ENCODE measurements at places on chromosomes 2 and 18. TPM values are rescaled to one million over a fixed set of nuclear protein-coding genes. Genes with fewer than 3 reads are reported as not detected.

DNA sequence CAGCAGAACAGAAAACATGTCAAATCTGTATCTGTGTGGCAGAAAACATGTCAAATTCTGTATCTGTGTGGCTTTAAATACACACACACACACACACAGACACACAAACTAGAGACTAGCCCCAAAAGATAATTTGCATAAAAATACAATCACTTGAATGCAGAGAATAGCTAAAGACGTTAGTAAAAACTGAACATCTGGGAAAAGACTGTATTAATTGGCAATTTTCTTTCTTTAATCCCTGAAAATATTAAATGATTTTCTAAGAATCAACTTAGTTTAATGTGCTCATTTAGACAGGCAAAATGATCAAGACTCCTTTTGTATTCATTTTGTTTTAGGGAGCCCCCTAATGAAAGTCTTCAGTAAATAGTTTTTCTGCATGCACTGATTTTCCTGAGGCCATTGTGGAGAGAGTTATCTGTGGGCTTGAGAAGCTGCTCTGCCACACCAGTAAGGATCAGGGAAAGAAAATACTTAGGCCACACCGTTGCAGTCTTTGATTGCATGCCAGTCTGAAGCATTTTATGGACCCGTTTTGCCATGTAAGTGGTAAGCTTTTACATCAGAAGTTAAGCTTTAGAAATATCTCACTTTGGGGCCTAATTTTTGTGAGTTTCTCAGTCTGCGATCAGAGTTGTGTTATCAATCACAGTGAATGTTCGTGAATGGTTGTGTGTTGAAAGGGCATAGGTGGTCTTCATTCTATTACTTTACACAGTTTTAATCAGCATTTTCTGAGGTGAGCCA, 2.2 kb downstream of the SPATS2L start:
- H3K27ac ChIP-seq: peak overlapping the region; percentile 93
- no peak for DNase-seq
- peaks cover 34% of the 10 kb centered on the region for H3K4me1 ChIP-seq
- no peaks in the 10 kb centered on the region for H3K27me3 ChIP-seq
- no peak overlapping the region for H3K4me3 ChIP-seq

DNA sequence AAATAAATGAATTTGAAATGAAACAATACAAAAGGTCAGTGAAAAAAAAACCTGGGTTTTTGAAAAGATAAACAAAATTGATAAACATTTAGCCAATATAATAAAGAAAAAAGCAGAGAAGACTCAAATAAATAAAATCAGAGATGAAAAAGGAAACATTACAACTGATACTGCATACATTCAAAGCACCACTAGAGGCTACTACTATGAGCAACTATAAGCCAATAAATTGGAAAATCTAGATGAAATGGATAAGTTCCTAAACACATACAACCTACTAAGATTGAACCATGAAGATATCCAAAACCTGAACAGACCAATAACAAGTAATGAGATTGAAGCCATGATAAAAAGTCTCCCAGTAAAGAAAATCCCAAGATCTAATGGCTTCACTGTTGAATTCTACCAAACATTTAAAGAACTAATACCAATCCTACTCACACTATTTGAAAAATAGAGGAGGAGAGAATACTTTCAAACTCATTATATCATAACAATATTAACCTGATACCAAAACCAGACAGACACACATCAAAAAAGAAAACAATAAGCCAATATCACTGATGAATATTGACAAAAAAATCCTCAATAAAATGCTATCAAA, 80.8 kb upstream of the CERS6 start:
- no peak overlapping the region for H3K27ac ChIP-seq
- no peaks in the 10 kb centered on the region for H3K4me1 ChIP-seq
- no peaks in the 10 kb centered on the region for H3K27me3 ChIP-seq
- no peak for DNase-seq
- no peaks in the 10 kb centered on the region for H3K36me3 ChIP-seq

GRCh38 chr2:191401287-191401686, 156.1 kb downstream of the MYO1B start:
- H3K36me3 ChIP-seq: no peaks in the 10 kb centered on the region
- no peaks in the 10 kb centered on the region for H3K27me3 ChIP-seq
- no peak for DNase-seq
- no peak overlapping the region for H3K4me3 ChIP-seq

Gene TEKT4
- total RNA-seq: 0.25 TPM

DNA sequence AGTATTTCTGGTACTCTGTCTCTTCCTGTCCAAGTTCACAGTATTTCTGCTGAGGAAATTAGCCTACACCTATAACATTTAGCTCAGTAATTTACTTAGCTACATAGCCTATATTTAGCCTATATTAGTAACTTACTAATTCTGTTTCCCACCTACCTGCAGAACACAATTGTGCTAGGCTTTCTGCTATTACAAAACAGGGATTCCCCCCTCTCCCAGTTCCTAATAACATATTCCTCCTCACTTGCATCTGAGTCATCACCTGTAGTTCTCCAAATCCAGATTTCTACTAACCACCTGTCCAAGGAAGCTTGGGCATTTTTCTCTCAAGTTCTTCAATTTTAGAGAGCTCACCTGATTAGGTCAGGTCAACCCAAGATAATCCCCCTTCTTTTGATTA, 94.9 kb downstream of the NETO1 start:
- no peak overlapping the region for H3K27ac ChIP-seq
- DNase-seq: no peak
- H3K4me1 ChIP-seq: no peaks in the 10 kb centered on the region

GRCh38 chr2:230661072-230661957, 51.3 kb upstream of the CAB39 start:
- H3K27me3 ChIP-seq: no peaks in the 10 kb centered on the region
- no peaks in the 10 kb centered on the region for H3K36me3 ChIP-seq
- DNase-seq: no peak
- peaks cover 3% of the 10 kb centered on the region for H3K4me1 ChIP-seq
- H3K4me3 ChIP-seq: no peak overlapping the region

DNA sequence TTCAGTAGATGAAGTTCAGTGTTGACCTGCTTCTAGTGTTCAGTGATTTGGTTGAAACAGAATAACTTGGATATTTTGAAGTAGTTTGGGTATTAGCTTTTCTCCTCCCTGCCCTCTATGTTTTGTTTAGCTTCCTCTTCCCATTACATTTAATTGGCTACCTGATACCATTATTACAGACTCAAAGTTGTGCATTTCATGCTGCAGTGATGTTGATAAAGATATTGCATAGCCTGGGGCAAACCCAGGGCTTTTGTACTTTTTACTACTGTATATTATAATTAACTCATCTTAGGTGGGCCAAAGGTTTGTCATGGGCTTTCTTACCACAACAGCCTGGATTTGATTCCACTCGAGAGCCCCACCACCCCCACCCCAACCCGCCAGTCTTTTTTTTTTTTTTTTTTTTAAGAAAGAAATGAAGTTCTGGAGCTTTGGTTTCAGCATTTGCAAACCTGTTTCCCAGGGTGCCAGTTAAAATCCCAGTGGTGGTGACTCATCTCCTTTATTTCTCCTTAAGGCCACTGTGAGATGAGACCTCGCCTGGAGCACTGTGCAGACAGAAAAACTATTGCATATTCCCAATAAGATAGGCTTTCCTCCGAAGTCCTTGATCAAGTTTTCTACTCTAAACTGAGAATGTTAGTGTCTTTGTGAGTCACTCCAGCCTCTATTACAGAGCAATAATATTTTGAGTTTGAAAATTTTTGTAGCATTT, 393.7 kb upstream of the FANCL start:
- H3K36me3 ChIP-seq: no peaks in the 10 kb centered on the region

DNA sequence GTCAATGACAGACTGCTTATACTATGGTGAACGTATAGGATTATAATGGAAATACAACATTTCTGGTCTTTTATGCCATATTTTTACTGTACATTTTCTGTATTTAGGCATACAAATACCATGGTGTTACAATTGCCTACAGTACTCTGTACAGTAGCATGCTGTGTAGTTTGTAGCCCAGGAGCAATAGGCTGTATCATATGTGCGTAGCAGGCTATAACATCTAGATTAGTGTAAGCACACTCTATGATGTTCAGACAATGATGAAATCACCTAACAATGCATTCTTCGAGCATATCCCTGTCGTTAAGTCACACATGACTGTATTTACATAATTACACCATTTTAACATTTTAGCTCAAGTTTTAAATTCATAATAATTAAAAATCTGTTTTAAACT, 556.6 kb upstream of the ZNF804A start:
- H3K27ac ChIP-seq: no peak overlapping the region
- no peak overlapping the region for H3K4me3 ChIP-seq
- no peak for DNase-seq
- H3K27me3 ChIP-seq: no peaks in the 10 kb centered on the region
- H3K4me1 ChIP-seq: no peaks in the 10 kb centered on the region

DNA sequence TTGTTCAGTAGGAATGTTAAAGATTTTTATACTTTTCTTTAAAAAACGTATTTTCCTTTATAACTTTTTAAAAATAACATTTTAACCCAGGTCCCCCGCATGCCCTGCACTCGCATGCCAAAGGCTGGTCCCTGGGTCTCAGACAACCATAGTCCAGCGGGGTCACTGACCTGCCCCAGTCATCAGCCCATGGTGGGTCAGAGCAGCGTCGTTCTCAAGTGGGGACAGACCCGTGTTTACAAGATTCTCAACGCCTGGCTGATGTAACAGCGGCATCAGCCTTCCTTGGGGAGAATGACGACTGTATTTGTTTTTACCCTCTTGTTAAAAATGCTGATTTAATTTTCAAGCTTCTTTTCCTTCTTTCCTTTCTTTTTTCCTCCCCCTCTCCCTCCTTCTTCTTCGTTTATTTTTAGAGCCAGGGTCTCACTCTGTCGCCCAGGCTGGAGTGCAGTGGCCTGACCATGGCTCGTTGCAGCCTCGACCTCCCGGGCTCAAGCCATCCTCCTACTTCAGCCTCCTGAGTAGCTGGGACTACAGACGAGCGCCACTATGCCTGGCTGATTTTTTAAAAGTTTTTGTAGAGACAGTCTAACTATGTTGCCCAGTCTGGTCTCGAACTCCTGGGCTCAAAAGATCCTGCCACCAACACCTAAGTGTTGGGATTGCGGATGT, 1.0 kb upstream of the EFHD1 start:
- peaks cover 51% of the 10 kb centered on the region for H3K27me3 ChIP-seq
- DNase-seq: peak; percentile 35
- H3K4me3 ChIP-seq: peak overlapping the region; percentile 57
- H3K27ac ChIP-seq: peak overlapping the region; percentile 61

Data from heart right ventricle (tissue), 16 donors.